Coronary artery (tissue), 2 donors: ENCODE measurements at places on chromosomes 4 and X.

- DNase-seq: no peak
These were observed 1.2 kb downstream of the PROM1 start for GRCh38 chr4:16082426-16083240.

DNA sequence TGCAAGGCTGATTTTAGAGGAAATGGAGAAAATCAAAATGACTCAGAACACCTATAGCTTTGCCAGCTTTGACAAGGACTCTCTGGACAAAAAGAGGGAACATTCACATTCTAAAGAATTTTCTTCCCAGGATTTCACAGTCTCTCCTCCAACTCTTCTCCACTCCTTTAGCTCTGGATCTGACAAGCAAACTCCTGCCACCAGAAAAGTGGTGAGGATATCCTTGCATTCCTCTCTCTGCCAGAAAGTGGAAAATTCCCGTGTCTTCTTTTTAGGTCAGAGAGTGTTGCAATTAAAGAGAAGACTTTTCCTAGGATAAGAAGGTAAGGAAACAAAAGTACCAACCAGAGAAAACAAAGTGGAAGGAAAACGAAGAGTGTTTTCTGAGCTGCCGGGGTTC is 16.1 kb upstream of the PDGFRA start:
- DNase-seq: no peak

- no peak for DNase-seq
These were observed 9.3 kb downstream of the SORCS2 start for GRCh38 chr4:7201420-7202305.

- no peak for DNase-seq
These were observed 333.8 kb downstream of the C4orf33 start for GRCh38 chr4:129429581-129430320.

GRCh38 chr4:63904201-63904600 is 505.0 kb downstream of the TECRL start:
- DNase-seq: no peak

- DNase-seq: no peak
These were observed 93.6 kb downstream of the IRF2 start for GRCh38 chr4:184380707-184381106.

GRCh38 chr4:140330311-140330900 is 43.0 kb upstream of the SCOC start:
- no peak for DNase-seq

- DNase-seq: no peak
These were observed 29.0 kb upstream of the KDR start for GRCh38 chr4:55154290-55154880.

DNA sequence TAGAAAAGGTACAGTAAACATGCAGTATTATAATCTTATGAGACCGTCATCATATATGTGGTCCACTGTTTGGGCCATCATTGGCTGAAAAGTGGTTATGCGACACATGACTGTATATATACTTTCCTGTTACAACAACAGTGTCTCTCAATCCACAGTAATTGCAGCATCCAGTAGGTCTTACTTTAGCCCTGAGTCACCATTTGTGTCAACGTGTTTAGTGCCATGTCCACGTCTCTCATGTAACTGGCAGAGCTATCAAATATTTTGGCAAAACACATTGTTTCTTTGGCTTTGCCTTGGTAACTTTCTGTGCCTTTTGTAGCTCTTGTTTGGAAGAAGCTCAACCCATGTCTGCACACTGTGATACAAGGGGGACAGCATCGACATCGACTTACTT is 73.8 kb downstream of the CD38 start:
- DNase-seq: no peak

DNA sequence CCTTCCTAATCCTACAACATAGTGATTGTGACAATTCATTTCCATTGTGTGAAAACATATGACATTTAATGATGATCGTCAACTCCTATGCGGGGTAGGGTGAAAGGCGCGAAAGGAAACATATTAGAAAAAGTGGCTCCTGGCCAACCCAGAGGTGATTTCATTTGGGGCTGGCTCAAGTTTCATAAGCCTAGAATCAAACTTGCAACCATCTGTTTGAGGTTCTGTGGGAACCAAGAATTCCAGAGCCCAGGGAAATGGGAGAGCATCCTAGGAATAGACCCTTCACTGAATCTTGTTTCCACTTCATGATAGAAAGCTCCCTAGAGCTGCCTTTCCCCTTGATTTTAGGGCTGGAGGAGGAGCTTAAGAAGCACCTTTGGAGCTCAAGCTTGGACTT is 101.3 kb upstream of the EGFL6 start:
- DNase-seq: no peak

DNA sequence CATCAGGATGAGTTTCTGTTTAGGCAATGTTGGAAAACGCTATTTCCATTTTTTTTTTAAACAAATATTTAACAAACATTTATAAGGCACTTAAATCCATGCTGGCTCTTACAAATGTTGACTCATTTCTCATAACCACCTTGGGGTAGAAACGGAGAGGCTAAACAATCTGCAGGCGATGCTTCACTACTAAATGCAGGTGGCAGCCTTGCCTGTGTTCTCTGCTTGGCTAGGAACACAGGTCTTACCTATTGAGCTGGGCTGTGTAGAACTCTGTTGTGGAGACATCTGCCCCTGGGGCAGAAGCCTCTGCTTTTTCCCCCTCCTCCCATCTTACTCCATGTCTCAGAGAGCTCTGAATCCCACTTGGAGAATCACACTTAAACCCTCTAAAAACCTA is 1.4 kb upstream of the CXCL1 start:
- DNase-seq: no peak

DNA sequence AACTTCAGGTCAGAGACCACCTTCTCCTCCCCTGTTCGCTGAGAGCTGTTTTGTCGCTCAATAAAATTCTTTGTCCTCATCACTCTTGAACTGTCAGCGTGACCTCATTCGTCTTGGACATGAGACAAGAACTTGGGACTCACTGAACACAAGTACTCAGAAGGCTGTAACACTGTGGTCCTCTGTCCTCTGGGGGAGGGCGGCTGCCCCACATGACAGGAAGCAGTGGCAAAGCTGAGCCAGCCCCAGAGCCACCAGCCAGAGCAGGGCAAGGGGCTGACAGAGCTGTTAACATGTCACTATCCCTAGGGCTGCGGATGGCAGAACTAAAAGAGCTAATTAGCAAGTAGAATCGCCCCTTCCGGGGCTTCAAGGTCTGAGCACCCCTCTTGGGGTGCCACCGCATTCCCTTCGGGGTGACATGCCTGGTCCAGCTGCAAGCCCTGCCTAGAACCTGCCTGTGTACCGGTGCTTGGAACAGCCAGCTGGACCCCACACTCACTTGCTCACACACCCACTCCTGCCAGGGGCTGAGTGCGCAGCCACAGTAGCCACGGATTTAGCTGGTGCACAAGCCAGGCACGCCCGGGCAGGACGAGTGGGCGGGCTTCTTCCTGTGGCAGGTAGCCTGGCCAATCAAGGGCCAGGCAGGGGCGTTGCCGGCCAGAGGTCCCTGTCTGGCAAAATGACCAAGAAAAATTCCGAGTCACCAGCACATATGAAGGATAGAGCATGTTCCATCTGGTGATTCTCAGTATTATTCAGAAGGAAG is 648.6 kb upstream of the AGA start:
- DNase-seq: no peak

- DNase-seq: no peak
These were observed 64.7 kb downstream of the WDFY3 start for GRCh38 chr4:84901740-84902281.

- peak; percentile 16 for DNase-seq
These were observed 23.9 kb downstream of the HMX1 start for GRCh38 chr4:8847764-8848163.

GRCh38 chrX:113033966-113034680 is 193.5 kb upstream of the AMOT start:
- DNase-seq: no peak

GRCh38 chr4:113825272-113825671 is 63.7 kb upstream of the CAMK2D start:
- DNase-seq: no peak

GRCh38 chrX:5928224-5928623 is 300.4 kb downstream of the NLGN4X start:
- no peak for DNase-seq

DNA sequence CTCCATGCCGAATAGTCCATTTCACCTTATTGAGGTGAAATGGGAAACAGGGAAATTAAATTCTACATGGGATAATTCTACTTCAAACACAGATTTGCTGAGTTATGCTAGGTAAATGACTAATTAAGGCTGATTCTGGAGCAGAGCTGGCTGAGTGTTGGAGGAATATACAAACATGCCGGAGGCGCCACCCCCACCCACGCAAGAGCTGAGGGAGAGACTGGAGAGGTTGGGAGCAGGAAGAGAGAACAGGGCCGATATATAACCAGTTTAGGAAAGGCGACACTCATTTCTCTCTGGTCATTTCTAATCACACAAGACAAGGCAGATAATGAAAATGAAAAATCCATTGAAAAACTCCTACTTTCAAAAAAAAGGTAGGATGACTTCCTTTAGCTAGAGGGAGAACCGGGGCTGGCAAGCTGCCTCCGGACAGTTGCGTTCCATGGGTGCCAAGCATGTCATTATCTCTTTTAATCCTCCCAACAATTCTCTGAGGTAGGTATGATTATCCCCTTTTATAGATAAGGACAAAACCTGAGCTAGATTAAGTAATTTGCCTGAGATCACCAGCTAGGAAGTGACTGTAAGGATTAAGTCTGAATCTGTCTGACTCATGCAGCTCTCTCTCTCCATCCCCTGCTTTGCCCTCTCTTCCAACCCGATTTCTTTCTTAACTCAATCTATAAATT is 27.6 kb upstream of the CFAP299 start:
- no peak for DNase-seq

GRCh38 chrX:153865321-153865580 is 20.7 kb downstream of the L1CAM start:
- no peak for DNase-seq
